ENCODE measurements at places on chromosomes 7 and 10.

DNA sequence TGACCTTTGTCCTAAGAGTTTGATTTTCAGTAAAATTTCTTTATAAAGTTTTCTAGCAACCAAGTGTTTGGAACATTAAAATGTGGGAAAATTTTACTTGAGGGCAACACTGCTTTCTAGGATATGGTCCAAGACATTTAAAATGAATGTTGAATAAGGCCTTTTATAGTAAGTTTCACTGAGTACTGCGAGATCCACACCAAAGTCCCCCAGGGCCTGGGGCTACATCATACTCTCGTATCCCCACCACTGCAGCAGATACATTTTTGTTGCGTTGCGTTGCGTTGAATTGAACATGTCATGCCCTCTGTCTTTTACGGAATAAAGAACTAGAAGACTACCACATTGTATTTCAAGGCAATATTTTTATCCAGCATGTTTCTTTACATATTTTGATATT, 44.5 kb downstream of the PRTFDC1 start:
- DNase-seq: no peak

- no peak for DNase-seq
Observed at GRCh38 chr10:128277267-128277840, 151.1 kb upstream of the MKI67 start.

- no peak for DNase-seq
Observed at GRCh38 chr10:33005322-33006301, 47.6 kb upstream of the ITGB1 start.

GRCh38 chr10:102868911-102869257, 386 bp upstream of the AS3MT start:
- DNase-seq: no peak

DNA sequence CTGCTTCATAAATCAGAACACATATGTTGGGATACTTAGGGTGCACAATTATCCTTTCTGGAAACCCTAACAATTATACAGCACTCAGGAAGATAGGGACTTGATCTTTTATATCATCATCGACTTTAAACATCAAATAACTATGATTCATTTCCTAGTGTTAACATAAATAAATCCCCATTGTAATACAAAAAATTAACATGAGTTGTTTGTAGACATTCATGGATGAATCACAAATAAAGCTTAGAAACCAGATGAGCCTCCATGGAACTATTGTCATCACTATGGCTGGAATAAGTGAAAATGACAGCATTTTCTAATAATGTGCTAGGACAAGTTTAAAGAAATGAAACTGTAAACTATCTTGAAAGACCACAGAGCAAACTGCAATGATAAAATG, 821.7 kb downstream of the GATA3 start:
- no peak for DNase-seq

- no peak for DNase-seq
Observed at GRCh38 chr7:53094827-53095226, 59.4 kb downstream of the POM121L12 start.

- no peak for DNase-seq
Observed at GRCh38 chr10:1745780-1746456, 8.6 kb upstream of the ADARB2 start.

GRCh38 chr7:38584443-38585210, 46.5 kb downstream of the AMPH start:
- DNase-seq: no peak

DNA sequence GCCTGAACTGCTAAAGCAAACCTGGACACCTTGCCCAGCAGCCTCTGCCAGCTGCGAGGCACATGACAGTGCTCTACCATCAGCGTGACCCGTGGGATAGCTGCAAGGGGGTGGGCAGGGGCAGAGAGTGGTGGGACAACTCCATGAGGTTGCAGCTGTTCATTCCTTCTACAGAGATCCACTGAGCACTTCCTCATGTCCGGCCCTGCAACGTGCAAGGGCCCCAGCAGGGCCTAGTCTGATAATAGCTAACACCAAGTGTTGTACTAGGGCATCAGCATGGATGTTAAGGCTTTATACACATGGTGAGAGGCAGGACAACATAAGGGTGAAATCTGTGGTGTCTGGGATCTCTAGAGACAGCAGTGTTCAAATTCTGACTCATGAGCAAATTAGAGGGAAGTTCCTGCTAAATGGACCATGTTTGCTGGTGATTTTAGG, 14.3 kb downstream of the NOD1 start:
- no peak for DNase-seq

GRCh38 chr7:149468208-149468607, 7.3 kb upstream of the ZNF777 start:
- DNase-seq: no peak

DNA sequence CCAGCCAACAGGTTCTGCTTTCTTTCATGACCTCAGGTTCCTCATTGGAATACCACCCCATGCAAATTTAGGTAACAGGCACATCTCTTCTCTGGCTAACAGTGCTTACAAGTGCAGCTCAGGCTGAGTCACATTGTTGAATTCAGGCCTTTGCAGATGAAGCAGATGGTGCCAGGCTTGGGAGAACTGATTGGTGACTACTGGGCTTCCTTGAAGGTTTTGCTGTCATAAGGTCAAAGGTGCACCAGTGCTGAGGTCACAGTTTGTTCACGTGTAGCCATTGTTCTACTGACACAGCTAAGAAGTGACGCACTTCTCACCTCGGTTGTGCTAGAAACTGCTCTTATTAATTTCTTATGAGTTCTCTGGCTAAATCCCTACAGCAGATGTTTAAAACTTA, 128.6 kb upstream of the BMPER start:
- no peak for DNase-seq

DNA sequence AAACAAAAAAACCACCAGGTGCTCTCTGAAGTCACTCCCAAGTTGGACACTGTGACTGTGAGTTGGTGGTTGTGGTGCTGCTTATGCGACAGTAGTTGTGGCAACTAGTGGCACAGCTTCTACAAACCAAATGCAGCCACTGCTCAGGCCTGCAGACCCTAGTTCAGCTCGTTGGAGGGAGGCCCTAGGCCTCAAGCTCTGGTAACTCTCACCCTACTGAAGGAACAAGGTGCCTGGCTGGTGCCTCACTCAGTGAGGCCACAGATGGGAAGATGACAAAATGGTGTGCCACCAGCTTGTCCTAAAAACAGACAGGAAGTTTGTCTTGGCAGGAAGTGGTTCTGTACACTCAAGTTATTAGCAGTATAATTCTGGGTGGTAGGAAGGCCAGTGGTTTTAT, 45.3 kb upstream of the RAPGEF5 start:
- no peak for DNase-seq

DNA sequence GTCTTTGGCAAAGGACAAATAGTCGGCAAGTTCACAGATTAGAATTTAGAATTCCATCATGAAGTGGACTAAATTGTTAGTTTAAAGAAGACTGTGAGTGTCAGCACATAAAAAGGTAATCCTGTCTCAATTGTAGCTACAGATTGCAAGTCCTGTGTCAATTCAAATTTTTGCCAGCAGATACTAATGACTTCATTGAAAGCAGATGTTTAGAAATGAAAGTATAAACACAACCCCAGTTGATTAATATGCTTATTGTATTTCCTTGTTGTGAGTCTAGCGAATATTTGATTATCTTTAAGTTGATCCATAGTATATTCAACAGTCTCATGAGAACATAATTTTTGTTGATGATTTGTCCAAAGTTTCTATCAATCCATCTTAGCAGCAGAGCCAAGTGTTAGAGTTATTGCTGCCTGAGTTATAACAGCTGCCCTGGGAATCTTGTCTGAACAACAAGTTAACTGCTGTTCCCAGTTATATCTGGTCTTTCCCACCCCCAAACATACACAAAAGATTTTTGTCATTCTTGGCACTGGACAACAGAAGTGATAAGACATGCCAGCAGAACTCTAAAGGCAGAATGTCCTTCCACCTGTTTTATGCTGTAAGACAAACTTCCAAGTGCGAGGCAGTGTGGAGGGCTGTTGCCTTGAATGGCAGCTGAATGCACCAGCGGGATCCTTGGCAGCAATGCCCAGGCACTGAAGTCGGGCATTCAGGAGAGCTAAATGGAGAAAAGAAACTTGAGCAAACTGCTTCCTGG, 21.3 kb upstream of the HERPUD2 start:
- DNase-seq: no peak

GRCh38 chr7:142597547-142597946, 151.7 kb upstream of the PRSS1 start:
- no peak for DNase-seq

GRCh38 chr10:64101606-64102263, 580.5 kb downstream of the REEP3 start:
- DNase-seq: no peak

DNA sequence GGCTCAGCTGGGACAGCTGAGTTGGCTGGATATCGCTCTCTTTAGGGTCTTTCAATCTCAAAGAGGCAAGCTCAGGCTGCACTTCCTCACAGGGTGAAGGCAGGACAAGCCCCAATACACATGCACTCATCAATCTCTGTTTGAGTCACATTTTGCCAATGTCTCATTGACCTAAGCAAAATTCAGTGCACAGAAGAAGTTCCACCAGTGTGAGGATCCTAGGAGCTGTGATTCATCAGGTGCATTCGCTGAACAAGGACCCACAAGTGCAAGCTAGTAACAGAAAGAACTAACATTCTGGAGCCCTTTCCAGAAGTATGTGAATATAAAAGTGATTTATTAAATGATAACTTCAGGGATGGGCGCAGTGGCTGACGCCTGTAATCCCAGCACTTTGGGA, 477.2 kb downstream of the GPAM start:
- DNase-seq: no peak

- DNase-seq: no peak
Observed at GRCh38 chr10:72316748-72317435, 37.8 kb downstream of the DNAJB12 start.

- DNase-seq: no peak
Observed at GRCh38 chr10:92756201-92757065, 66.7 kb downstream of the HHEX start.

GRCh38 chr7:140058517-140058916, 4.2 kb downstream of the PARP12 start:
- no peak for DNase-seq

DNA sequence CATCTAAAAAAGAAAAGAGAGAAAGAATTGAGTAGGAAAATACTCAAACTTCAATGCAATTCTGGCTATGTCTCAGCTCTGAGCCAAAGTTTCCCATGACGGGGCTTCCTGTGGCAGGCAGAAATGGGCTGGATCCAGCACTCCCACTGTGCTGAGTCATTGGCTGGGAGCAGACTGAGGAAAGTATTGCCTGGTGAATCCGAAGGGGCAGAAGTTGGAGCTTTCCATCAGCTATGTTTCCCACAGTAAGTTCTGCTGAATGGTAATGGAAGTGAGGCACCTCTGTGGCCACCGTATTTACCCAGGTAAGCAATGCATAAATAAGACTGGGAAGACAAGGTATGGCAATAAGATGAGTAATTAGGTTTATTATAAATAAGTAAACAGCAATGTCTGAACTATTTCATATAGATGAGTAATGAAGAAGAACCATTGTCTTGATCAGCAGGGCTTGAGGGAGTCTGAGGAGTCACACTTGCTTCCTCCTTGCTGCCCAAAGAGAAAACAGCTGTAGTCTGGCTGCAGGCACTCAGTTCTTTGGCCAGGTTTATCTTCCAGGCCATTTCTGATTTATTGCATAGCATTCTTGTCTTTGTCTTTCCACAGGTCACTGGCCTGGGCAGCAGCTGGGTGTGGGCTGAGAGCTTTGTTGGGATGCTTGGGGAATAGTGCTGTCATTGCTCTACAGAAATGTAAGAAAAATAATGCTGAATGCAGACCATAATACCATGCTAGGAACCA, 255.3 kb downstream of the DNAJB9 start:
- no peak for DNase-seq

- DNase-seq: no peak
Observed at GRCh38 chr10:119131512-119132240, 27.8 kb downstream of the DENND10 start.

DNA sequence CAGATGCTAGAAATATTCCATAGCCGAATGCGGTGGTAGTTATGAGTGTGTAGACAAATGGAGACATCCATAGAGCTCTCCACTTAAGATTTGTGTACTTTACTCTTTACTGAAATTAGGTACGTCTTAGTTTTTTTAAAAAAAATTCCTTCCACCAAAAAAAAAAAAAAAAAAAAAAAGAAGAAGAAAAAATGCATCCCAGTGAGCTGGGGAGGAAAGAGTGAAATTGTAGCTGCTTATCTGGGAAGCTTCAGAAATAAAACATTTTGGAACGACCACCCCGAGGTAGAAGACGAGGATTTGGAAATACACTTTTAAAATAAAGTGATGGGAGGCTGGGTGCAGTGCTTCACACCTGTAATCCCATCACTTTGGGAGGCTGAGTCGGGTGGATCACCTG, 53.8 kb downstream of the RGS10 start:
- no peak for DNase-seq

GRCh38 chr7:41028580-41028979, 674.3 kb downstream of the INHBA start:
- DNase-seq: no peak

DNA sequence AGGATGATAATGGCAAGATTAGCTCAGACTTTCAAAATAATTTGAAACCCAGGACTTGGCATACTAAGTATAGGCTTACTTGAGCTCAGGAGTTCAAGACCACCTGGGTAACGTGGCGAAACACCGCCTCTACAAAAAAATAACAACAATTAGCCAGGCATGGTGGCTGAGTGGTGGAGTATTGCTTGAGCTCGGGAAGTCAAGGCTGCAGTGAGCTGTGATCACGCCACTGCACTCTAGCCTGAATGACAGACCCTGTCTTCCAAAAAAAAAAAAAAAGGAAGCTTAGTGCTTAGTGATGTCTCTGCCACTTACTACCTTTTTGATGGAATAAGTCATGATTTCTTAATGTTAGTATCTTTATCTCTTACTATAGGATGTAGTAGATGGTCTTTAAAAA, 25.5 kb downstream of the RABGEF1 start:
- DNase-seq: no peak

DNA sequence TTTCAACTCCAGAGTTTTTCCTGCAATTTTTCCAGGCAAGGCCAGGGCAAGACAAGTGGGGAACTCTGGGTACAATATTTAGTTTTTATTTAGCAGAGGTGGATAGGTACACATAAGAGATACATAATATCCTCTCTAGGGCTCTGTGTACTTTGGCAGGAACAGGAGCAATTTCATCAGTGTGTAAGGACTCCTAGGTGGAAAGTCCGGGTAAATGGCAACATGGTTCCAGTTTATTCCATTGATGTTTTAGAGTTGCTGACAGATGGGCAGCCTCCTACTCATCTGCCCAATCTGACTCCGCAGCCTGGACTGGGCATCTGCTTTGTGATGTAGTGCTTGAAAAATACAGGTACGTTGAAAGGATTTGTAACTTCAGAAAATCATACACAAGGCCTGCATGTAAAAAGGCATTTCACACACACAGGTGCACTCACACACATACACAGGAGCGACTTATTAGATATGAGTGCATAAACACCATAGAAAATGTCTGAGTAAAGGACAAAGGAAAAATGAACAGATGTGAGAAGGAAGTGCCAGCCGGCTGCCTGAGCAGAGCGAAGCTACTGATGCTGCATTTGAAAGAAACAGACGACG, 5.7 kb downstream of the PON1 start:
- no peak for DNase-seq

Data from stimulated activated CD4-positive, alpha-beta T cell treated with anti-CD3 and anti-CD28 coated beads, TNF-alpha, amount 100 ng/mL, for 4 hours (primary cell).